RWPE1 (cell line): ENCODE measurements at places on chromosomes 3 and 15.

DNA sequence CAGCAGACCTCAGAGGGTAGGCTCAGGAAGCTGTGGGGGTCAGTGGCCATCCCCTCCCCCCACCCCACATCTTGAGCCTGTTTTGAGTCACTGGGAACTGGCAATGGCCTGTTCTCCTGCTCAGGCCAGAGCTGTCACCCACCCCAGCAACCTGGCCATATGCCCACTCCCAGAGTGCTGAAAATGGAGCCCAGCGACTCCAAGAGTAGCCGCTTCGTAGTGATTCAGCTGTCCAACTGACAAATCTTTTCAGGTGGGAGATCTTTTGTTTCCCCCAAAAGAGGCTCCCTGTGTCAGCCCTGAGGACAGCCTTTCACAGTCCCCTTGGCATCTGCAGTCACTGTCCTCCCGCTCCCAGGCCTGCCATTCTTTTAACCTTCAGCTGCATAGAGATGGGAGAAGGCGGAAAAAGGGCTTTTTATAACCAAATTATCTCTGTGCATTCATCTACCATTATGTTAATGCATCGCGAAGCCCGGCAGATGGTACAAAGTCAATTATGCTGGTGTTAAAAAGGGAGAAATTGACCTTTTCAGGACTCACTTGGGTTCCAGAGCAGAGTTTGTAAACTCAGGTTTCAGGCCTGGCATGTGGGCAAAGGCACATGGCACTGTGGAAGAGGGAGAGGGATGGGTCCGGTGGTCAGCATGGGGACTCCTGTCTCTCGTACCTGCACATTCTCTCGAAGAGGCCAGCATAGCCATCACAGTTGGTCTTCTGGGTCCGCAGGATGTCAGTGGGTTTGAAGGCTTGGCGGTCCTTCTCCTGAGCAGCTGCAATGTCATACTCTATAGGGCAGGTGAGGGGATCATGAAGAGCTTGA lies 32.1 kb downstream of the KY start:
- no peak for DNase-seq

DNA sequence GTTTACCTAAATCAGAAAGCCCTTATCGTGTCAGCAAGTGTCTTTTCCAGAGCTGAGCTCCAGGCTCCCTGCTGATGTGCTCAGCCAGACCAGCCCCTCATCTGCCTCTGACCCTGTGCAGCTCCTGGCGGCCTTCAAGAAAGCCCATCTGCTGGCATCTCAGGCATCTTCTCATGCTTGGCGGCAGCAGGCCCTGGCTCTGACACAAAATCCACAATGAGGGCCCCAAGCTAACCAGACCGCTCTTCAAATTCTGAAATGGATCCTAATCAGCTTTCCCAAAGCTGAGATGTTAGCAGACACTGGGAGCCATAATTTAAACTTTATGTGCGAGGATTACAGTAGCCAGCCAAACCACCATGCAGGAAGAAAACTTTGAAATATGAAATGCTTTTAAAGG lies 50.8 kb upstream of the CTDSPL start:
- no peak for DNase-seq

DNA sequence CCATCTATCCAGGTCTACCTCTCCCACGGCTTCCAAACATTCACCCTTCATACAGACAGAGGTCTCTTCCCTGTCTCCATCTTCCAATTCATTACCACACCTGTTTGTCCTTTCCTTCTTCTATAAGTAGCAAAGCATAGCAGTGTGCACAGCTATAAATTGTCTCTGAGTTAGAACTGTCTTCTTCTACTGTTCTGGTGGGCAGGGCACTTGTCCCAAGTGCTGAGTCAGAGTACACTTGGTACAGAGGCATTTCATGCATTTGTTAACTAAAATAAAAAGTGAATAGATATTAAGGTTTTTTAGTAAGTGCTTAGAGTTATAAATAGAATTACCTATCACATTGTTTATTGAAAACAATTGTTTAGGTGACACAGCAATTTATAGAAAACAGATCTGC lies 150.1 kb upstream of the CCDC54 start:
- no peak for DNase-seq

DNA sequence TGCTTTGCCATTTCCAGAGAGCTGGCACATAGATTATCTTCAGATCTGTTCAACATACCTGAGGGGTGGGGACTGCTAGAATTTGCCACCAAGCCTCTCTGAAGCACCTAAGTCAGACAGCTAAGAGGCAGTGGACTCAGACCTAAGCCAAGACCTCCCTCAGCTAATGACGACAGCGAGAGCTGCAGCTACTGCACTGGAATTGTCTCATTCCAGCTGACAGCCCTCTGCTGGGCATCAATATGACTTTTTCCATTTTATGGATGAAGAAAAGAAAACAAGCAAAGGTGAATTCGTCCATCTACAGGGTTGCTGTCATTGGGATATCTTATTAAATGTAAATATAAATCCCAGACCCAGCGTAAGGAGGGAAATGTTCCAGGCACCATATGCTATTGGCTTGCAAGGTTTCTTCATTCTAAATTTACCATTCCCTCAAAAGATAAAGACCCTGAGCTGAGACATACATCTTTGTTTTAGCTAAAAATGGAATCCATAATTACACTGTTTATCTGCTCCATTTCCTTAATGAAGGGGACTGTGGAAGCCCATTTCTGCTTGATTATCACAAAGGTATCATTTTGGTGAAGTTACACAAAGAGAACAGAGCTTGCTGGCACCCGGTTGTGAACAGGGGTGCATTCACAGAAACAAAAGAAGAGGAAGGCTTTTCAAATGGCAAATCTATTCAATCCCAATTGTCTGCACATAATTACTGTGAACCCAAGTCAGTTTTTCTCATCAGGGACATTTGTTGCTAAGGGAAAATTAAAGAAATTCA lies 85.5 kb upstream of the LRTM1 start:
- DNase-seq = no peak

- DNase-seq = no peak
Observed at GRCh38 chr3:112931736-112932521, 43.0 kb downstream of the CD200R1 start.

- peak; percentile 90 for DNase-seq
Observed at GRCh38 chr15:69578787-69579583, 126.4 kb downstream of the RPLP1 start.

- no peak for DNase-seq
Observed at GRCh38 chr3:128617270-128617556, 33.4 kb downstream of the RPN1 start.

DNA sequence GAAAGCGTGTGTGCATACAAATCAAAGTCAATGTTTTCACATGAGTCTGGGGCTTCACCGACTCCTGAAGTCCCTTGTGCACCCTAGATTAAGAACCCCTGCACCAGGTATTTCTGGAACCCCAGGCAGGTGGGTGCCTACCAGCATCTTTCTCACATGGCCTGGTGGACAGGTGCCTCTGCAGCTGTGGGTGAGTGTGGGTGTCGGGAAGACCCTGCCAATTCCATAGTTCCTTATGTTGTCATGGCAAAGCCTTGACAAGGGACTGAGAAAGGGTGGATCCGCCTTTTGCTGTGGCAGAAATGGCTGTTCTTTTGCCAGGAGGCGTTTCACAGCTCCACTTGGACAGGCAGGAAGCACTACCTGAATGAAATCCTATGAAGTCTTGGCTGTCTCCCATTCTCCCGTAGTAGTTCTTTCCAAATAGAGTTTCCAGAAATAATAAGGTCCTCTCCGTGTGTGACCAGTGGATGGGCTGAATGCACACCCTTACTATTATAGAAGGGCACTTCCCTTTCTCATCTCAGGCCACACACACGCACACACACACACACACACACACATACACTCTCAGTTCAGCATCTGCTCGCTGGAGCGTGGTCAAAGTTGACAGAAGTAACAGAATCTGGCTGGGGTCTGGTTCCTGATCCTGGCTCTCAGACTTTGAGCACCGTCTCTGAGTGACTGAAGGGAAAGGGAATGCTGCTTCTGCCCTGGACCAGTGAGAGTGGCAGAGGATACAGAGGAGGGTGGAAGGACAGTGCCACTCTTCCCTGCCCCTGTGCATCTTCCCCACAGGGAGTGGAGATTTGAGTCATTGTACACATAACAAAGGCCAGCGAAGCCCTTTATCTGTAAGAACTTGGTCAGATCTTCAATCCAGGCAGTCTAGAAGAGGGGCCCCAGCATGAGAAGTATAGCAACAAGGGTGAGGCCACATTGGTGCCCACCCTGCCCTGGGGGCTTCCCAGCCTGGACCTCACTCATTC lies 38.7 kb downstream of the PDIA5 start:
- DNase-seq = no peak

DNA sequence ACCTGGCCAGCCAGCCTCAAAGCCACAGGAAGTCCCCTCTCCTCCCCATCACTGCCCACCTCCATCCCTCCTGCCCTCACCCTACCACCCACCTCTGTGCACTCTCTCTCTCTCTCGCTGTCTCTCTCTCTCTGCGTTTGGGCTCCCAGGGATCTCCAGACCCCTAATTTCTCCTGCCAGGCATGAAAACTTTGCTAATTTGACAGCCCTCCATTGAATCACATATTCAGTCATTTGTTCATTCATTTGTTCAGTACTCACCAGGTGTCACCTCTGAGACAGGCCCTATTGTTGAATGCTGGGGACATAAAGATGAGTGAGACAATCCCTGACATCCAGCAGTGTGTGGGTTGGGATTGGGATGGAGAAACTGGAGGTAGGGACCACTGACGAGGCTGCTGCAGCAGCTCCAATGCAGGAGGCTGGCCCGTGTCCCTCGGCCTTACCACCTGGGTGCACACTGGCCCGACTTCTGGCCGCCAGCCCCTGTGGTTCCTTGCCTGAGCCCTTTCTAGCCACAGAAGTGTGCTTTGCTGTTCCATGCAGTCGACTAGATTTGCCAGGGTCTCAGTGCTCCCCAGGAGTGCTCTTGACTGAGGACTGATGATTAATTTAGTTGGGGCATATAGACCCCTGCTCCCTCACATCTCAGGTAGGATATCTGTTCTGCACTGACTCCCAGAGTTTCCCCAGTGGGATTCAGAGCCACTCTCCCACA lies 38.6 kb upstream of the TSEN2 start:
- DNase-seq = no peak

DNA sequence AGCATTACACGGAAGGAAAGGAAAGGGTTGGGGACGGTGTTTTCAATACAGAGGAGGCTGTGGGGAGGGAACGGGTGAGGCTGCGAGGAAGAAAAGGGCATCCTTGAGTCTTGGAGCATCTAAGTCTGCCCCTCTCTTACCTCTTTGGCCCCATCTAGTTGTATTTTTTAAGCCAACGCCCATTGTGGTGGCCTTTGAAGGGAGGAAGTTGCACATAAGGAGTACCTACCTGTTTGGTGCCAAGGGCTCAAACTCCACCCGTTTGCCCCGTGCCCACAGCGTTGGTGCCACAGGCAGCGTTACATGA lies 146.1 kb upstream of the UMPS start:
- no peak for DNase-seq

GRCh38 chr3:137770835-137771399 lies 6.8 kb downstream of the SOX14 start:
- DNase-seq = no peak

DNA sequence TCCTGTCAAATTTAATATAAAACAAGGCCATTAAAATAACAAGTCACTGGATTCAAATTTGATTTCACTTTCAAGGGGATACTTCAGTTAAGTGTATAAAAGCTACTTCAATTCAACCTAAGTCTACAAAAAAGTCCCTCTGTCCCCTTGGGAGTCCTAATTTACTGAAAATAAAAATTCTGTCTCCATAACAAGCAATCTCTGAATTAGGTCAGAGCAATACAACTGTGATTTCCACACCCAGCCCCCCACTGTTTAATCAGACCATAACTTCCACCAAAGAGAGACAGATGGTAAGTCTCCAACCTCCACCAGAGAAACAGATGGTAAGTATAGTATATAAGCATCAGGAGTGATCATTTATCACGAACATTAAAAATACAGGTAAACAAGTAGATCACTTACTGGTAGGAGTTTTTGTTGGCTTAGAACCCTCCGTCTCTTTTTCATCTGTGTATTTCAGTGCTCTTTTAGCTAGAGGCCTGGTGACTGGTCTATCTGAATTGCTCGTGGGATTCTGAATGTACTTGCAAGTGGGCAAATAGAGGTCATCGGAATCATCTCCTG lies 12.1 kb downstream of the SGO1 start:
- no peak for DNase-seq

- peak; percentile 85 for DNase-seq
Observed at GRCh38 chr15:48722764-48723661, 77.5 kb upstream of the FBN1 start.

GRCh38 chr15:76183930-76184649 lies 124.3 kb downstream of the TMEM266 start:
- DNase-seq = no peak

- no peak for DNase-seq
Observed at GRCh38 chr15:58856086-58856485, 77.4 kb downstream of the SLTM start.

- no peak for DNase-seq
Observed at GRCh38 chr3:45969953-45970352, 25.7 kb downstream of the FYCO1 start.

- DNase-seq = no peak
Observed at GRCh38 chr3:47846880-47847248, 43.9 kb downstream of the DHX30 start.

GRCh38 chr15:84992157-84992944 lies 10.7 kb downstream of the PDE8A start:
- peak; percentile 80 for DNase-seq

DNA sequence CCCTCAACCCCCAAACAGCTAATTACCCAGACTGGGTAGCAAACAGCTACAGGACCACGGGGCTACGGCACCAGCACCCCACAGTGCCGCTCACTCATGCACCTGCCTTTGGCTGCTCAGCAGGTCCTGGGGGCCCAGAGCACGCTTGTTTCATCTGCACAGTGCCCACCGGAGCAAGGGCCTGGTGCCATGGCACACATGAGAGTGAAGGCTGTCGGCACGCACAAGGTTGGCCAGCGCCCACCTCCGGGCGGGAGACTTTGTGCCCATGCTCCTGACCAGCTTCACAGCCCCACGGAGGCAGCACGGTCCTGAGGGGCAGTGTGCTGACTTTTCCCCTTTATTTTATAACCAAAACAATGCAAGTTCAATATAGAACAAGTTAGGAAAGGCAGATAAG lies 135.9 kb upstream of the NSMCE3 start:
- no peak for DNase-seq

GRCh38 chr15:41180206-41180789 lies 50.3 kb downstream of the EXD1 start:
- DNase-seq = no peak

- DNase-seq = no peak
Observed at GRCh38 chr3:24548278-24548677, 53.6 kb upstream of the THRB start.

GRCh38 chr15:60318216-60318867 lies 79.4 kb downstream of the ANXA2 start:
- no peak for DNase-seq
